ENCODE measurements at places on chromosomes 16 and 17.

DNA sequence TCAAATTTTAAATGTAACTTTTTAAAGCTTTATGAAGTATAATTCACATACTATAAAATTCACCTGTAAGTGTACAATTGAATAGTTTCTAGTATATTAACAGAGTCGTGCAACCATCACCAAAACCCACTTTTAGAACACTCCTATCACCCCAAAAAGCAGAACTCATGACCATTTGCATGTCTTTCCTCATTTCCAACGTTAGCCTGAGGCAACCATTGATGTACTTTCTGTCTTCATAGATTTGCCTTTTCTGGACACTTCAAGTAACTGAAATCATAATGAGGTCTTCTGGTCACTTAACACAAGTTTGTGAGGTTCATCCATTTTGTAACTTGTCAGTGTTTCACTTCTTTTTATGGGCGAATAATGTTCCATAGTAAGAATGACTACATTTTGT, 33.2 kb downstream of the METTL16 start:
- DNase-seq: no peak

DNA sequence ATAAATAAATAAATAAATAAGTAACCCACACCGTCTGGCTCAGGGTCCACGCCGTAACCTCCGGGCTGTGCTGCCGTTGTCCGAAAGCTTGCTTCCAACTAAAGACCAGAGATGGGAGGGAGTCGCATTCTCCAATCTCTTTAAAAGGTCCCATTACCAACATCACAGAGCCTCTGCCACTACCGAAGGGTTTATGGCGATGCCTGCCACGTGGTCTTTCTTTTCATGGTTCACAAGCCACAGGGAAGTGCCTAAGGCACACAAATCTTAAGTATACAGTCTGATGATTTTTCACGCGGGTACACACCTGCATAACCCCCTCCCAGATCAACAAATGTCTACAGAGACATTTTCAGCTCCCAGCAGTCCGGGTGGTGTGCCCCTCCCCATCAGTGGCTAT, 1.4 kb downstream of the COTL1 start:
- no peak for DNase-seq

GRCh38 chr16:19660432-19660831, 57.6 kb downstream of the KNOP1 start:
- DNase-seq: no peak

GRCh38 chr16:89641458-89642119, 15.9 kb downstream of the CHMP1A start:
- DNase-seq: no peak

DNA sequence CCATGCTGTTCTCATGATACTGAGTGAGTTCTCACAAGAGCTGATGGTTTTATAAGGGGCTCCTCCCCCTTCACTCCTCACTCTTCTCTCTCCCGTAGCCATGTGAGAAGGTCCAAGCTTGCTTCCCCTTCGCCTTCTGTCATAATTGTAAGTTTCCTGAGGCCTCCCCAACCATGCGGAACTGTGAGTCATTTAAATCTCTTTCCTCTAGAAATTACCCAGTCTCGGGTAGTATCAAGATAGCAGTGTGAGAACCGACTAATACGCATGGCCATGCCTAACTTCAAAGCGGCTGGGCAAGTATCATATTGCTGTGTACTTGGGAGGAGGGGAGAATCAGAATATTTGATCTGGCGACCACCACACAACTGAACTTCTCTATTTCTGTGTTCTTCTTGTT, 88.3 kb downstream of the PRKCB start:
- no peak for DNase-seq

GRCh38 chr16:88484505-88485365, 31.7 kb downstream of the ZFPM1 start:
- no peak for DNase-seq

DNA sequence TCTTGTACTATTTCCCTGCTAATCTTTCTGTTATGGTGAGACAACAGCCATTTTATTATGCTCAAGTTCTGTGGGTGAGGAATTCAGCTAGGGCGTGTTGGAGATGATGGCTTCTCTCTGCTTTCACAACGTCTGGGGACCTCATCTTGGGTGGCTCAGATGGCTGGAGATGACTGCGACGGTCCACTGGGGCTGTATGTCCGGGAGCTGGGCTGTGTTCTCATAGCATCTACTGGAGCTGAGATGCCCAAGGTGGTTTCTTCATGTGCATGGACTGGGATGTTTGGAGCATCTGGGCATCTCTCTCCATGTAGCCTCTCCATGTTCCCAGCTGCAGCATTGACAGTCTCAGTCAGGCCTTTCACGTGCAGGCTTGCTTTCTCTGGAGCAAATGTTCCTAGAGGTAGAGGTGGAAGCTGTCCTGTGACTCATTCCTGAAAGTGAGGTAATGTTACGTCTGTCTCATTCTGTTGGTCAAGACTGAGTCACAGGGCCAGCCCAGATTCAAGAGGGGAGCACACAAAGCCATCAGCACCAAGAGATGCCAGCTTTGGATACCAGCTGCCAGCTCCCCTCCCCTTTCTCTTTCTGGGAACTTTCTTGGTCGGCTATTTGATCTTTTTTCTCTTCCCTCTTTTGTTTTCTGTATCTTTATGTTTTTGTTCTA, 96.2 kb downstream of the RAP1GAP2 start:
- no peak for DNase-seq

DNA sequence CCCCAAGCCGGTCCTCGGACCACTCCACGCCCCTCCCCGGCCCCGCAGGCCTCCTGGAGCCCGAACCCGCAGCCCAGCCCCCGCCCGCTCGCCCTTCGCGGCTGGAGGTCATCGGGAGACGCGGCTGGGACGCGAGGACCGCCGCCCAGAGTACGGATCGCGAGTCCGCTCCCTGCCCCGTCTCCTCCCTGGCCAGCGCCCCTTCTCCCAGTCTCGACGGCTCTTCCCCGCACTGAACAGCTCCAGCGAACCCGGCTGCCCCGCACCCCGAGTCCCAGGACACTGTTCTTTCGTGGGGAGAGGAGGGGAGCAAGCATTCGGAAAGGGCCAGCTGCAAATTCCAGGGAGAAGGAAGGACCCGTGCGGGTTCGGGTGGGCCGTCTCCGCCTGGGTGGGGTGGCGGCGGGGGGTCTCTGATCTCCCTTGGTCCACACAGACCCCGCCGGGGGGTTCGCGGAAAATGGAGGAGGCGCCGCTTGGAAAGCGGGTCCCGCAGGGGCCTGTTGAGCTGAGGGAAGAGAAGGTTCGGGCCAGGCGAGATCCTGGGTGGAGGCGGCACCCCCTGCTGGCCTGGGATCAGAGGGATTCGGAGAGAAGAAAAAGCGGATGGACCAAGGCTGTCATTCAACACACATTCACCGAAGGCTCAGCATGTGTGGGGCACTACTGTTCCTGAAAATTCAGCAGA, 632 bp upstream of the RTN4RL1 start:
- DNase-seq: no peak

DNA sequence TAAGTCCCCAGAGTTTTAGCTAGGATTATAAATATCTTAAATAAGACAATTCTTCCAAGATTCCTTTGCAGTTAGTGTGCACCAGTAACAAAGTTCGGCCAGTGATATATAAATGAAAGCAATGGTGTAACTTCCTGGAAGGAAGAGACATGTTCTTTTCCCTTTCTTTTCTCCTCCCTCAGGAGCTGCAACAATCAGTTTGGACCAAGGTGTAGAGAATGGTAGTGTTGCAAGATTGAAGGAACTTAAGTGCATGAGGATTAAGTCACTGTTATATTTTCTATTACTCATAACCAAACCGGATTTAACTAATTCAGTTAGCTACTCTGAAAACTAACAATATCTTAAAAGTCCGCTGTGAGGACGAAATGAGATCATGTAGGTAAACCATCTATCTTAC, 68.9 kb upstream of the KCNJ16 start:
- no peak for DNase-seq

GRCh38 chr16:29807426-29808218, 1.3 kb downstream of the MAZ start:
- peak; percentile 79 for DNase-seq

- DNase-seq: no peak
These were observed 299.4 kb upstream of the IRX3 start for GRCh38 chr16:54585998-54586340.

DNA sequence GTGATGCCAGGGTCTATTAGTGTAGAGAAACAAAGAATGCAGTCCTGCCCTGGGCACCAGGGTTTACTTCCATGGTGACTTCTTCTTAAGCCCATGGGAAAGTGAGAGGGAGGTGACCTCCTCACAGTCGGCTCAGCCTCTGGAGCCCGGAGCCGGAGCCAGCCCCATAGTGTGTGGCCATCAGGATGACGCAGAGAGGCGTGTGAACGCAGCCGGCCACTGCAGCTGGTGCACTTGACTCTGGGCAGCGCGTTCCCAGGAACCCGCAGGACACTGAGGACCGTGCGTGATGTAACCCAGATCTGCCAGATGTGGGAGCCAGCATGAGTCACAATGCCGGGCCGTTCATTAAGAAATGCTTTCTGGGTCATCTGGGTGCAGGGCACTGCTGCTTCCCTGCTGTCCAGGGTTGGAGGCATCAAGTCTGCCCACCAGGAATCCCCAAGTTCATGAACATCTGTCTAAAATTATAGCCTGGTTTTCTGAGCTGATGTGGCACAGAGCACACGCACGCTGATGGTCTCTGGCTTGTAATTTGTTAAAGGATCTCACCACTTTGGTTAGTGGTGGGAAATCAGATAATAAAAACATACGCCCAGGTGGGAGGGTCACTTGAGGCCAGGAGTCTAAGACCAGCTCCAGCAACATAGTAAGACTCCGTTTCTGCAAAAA, 114.1 kb downstream of the PITPNC1 start:
- DNase-seq: no peak

GRCh38 chr16:20846030-20846429, 39.7 kb downstream of the REXO5 start:
- DNase-seq: no peak

DNA sequence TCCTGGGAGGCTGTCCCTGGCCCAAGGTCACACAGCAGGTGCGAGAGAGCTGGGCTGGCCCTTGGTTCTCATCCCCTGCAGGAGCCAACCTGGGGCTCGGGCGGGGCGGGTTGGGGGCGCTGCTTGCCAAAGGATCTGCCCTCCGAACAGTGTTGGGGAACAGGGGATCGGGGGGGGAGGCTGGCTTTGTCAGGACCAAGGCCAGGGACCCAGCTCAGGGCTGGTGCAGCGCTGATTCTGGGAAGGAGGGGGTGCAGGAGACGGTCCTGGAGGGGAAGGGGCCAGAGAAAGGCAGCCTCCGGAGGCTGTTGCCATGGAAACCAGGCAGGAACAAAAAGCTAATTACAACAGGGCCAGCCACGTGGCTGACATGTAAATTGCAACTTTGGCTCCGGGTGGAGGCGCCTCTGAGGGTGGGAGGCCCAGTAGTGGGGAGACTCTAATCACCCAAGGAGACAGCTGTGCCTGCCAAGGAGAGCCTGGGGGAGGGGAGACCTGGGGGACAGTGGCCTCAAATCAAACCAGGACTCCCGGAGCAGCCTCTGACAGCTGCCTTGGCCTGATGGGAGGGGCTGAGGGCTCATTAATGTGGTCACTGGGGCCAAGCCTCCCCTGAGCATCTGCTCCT, 1.3 kb downstream of the TUBB3 start:
- no peak for DNase-seq

DNA sequence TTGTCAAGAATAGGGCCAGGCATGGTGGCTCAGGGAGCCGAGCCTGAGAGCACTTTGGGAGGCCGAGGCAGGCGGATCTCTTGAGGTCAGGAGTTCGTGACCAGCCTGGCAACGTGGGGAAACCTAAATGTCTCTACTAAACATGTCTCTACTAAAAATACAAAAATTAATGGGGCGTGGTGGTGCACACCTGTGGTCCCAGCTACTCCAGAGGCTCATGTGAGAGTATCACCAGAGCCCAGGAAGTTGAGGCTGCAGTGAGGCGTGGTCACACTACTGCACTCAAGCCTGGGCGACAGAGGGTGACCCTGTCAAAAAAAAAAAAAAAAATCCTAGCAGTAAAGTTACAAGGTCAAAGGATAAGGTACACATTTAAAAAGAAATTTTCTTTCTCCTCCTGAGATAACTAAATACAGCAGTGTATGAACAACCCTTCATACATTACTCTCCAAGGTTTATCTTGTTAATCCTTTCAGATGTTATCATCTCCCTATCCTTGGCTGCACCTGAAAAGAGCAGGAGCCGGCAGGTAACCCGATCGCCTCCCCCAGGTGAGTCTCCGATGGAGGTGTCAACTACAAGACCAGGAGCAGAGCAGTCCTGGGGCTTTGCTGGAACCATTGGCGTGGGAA, 122.3 kb downstream of the GOSR1 start:
- no peak for DNase-seq

DNA sequence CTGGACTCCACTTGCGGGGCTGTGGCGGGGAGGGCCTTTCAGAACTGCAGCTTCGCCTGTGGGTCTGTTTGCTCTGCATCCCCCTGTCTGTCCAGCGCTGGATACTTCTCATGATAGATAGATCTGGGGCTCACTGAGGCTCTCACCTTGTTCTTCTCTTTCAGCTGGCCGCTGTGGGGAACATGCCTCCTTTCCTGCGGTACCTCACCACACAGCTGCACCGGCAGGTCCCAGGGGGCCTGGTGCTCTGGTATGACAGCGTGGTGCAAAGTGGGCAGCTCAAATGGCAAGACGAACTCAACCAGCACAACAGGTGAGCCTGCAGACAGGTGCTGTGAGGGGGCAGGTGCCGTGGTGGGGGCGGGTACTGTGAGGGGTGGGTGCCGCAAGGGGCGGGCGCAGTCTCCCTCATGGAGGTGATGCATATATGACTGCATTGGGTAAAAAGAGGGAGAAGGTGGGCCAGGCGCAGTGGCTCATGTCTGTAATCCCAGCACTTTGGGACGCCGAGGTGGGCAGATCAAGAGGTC, 6.2 kb downstream of the ENGASE start:
- no peak for DNase-seq

GRCh38 chr17:1055751-1056645, 59.1 kb downstream of the TIMM22 start:
- DNase-seq: peak; percentile 28

DNA sequence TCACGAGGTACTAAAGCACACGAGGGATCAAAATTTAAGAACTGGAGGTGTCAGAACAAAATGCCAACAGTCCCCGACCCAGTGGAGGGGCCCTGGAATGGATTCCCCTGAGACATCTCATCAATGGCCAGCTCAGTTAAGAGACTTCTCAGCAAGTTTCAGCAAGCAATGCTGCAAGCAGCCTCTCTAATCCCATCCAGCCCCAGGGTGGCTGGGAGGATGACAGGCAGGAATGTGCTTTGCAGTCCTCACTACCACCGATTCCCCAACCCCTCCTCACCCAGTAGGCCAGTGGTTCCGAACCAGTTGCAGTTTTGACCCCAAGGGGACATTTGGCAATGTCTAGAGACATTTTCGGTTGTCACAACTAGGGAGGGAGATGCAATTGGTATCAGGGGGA, 8.7 kb downstream of the GPRC5B start:
- DNase-seq: no peak

- no peak for DNase-seq
These were observed 852 bp downstream of the MARVELD3 start for GRCh38 chr16:71626858-71627213.
